ENCODE measurements at places on chromosomes 7 and 10.

GRCh38 chr7:134695321-134695860 lies 48.7 kb downstream of the BPGM start:
- DNase-seq, result no peak

- DNase-seq, result no peak
These were observed 47.6 kb upstream of the PDE1C start for GRCh38 chr7:32117837-32118236.

DNA sequence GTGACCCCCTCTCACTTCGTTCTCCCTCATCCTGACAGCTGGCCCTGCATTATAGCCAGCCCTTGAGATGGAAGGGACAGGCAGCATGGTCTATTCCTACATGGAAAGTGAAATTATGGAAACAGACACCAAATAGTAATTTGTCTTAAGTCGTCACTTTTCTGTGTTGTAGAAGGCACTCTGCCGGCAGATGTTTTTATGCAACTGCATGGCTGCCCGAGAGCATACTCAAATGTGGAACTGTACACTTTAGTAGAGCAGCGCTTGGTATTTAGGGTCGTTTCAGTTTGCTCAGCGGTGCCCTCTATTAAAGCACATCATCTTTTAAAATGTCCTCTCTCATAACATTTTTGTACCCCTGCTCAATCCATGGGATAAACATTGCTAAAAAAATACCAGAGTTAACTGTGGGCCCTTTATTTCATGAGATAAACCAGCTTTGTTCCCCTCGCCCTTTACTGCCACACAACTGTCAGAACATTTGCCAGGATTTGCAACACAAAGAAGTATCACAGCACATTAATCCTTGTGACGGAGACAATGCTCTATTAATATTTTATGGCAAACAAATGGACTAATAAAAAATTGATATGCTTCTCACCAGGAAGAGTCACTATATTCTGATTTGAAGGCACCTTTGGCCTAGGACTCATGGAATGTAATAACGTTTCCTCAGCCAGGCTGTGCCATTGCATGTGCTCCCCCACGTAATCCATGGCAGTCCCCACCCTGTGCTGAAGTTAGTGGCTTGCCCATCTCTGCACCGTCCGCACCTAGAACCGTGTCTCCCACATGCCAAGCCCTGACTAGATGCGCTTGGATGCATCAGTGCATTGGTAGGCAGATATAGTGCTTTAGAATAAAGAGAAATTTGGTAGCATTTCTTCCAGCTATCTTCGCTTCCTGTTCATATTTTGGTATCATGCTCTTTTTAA lies 221.3 kb downstream of the PAXIP1 start:
- no peak for DNase-seq

GRCh38 chr10:27457966-27458365 lies 46.1 kb upstream of the RAB18 start:
- DNase-seq, result no peak

- no peak for DNase-seq
These were observed 411.2 kb downstream of the KCNMA1 start for GRCh38 chr10:77226452-77226851.
